Esophagus squamous epithelium (tissue), 5 donors: ENCODE measurements at places on chromosomes 2 and 18.

DNA sequence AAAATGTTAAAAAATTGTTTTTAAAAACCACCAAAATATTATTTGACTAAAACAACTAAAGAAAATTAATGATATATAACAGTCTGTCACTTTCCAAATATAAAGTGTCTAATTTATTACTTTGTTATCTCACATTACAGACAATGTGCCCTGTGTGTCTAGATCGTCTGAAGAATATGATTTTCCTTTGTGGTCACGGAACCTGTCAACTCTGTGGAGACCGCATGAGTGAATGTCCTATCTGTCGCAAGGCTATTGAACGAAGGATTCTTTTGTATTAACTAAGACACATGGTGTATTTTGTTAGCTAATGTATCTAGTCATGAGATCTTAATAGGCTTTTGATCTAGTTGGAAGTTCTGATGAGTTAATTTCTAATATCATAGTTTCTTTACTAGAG lies 123.8 kb downstream of the MIB1 start:
- no peak for DNase-seq

DNA sequence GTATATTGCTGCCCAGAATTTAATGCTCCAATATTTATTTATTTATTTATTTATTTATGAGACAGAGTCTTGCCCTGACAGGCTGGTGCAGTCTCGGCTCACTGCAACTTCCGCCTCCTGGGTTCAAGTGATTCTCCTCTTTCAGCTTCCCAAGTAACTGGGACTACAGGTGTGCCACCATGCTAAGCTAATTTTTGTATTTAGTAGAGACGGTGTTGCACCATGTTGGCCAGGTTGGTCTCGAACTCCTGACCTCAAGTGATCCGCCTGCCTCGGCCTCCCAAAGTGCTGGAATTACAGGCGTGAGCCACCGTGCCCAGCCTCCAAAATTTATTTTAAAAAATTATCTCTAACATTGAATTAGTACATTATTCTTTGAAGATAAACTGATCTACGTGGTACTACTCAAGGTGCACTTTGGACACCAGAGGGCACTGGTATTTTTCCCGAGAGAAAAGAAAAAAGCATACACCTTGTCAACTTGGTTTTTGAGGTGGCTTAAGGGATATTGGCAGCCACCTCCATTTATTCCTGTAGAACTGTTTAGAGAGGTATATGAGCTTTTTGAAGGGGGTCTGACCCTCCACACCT lies 1.4 kb upstream of the IDH1 start:
- DNase-seq = no peak

- DNase-seq = no peak
Measured at GRCh38 chr2:216651351-216651881, 18.2 kb downstream of the IGFBP2 start.

DNA sequence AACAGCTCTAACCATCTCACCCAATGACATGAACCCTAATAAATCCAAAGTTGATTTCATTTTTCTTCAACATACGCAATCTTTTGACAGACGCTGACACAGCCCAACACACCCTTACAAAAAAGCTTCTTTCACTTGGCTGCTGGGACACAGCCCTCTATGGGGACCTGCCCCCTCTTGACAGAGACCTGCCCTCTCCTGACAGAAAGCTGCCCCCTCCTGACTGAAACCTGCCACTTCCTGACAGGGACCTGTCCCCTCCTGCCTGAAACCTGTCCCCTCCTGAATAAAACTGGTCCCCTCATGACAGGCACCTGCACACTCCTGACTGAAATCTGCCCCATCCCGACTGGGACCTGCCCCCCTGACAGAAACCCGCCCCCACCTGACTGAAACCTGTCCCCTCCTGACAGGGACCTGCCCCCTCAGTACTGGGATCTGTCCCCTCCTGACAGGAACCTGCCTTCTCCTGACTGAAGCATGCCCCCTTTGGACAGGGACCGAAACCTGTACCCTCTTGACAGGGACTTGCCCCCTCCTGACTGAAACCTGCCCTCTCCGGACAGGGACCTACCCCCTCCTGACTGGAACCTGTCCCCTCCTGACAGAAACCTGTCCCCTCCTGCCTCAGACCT lies 87.9 kb downstream of the PXDN start:
- DNase-seq = no peak

DNA sequence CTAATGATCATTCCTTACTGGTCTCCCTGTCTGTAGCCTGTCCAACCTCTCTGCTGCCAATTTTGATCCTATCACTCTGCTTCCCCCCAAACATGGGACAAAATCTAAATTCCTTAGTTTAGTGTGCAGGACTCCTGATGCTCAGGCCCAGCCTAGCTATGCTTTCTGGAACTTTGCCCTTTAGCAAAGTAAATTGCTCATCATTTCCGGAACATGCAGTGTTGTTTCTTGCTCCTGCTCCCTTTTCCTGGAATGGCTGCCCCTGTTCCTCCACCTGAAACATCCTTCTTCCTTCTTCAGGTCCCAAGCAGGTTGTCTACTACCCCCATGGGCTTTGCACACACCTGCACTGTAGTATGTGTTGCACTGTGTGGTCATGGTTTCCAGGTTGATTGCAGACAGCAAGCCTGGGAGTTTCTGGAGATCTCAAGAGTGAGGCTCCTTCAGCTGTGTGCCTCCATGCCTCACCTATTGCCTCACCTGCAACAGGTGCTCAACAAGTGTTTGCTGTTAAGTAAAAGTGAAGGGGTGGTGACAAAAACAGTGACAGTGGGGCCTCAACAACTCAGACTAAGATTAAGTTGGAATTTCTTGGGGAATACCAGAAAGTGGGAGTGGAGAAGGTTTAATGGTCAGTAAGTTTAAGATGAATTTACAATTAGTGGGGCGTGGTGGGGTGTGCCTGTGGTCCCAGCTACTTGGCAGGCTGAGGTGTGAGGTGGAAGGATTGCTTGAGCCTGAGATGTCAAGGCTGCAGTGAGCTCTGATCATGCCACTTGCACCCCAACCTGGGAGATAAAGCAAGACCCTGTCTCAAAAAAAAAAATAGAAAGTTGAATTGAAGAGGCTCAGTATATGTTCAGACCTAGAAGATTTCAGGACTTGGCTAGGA lies 120.0 kb downstream of the DNAH6 start:
- no peak for DNase-seq

DNA sequence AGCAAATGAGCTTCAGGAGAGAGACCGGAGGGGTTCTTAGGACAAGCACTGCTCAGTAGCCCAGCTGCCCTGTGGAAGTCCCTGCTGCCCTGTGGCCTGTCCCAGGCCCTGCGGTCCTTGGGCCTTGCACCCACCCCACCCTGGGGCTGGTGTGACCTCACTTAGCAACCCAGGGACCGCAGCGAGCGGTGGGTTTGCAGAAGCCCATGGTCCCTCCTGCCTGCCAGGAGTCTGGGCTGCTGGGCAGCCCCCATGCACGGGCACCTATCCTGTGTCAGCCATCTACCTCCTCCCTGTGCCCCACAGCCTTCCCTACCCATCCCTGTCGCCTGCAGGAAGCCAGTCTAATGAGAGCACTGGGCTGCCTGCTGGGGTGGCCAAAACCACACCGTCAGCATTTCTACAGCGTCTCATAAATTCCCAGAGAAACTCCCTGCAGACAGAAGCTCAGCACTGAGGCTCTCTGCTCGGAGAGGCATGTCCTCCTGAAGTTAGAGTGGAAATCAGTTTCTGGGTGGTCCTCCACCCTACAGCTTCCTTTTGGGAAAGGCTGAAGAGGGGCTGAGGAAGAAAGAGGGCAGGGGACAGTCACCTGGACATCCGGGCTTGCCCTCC lies 231.1 kb upstream of the HS6ST1 start:
- DNase-seq = no peak

GRCh38 chr2:154740361-154740760 lies 41.9 kb downstream of the KCNJ3 start:
- no peak for DNase-seq

DNA sequence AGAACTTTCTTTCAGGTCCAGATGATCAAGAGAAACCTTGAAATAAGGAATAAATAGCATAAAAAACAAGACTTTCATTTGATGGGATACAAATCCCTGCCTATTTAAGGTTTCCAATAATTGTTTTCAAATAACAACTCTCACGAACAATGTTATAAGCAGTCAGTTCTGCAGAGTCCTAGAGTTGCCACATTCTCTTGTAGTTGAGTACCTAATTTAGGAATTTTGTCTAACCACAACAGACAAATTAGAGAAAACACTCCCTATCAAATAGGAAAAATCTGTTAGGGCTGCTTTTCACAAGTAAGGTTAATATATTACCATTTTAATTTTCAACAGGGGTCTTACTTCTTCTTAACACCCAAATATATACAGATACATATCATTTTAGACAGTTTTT lies 130.1 kb upstream of the CDH20 start:
- no peak for DNase-seq

GRCh38 chr18:424071-424661 lies 76.3 kb downstream of the COLEC12 start:
- DNase-seq = no peak

DNA sequence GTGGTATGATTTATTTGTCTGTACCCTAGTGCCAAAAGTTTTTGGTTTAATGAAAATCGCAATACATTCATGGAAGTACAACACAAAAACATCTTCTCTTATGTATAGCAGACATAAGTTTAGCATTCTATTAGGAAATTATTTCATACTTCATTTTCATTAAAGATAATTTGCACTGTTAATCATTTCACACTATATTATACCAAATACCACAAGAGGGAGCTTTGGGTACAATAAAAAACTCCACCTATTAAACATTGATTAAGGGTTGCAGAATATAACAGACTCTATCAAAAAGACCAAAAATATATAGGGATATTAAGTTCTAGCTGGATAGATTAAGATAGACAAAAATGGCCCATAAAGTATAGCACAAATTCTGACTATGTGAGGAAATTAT lies 79.0 kb downstream of the SLC66A3 start:
- no peak for DNase-seq

GRCh38 chr2:200425026-200425821 lies 84.6 kb downstream of the KCTD18 start:
- DNase-seq = no peak

- DNase-seq = no peak
Measured at GRCh38 chr2:24009367-24009679, 562 bp upstream of the MFSD2B start.

DNA sequence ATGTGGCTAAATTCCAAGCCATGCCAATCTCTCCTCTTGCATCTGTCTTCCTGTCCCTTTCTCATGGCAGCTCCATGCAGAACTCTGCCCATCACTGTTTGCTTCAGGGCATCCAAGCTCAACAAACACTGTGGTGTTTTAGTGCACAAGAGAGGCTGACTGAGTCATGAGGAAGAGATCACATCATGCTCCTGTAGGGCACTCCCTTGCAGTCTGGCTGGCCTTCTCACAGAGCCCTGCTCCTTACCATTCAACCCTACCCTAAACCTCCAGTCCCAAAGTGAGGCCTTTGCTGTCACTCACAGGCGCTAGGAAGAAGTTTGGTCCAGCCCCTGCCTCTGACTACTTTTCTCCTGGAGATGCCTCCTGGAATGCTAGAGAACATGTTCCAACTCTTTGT lies 194.0 kb downstream of the LRATD1 start:
- DNase-seq = no peak

DNA sequence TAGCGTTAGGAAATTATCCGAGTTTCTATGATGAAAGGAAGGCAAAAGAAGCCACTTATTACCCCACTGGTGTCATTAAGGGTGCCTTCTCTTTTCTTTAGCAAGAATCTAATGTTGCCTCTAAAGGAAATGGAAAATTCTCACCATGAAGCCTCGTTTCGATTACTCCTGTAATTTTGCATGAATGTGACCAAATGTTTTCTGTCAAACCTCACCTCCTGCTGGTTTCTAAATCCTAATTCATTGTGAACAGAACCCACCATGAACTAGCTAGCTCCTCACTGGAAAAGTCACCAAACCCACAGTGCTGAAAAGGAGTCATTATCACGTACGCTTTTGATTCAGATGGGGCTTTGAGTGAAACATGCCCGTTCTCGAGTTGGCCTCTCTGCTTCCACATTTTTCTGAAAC lies 119.9 kb downstream of the COPS8 start:
- DNase-seq = no peak

GRCh38 chr2:120461546-120462537 lies 115.9 kb downstream of the INHBB start:
- DNase-seq = no peak

DNA sequence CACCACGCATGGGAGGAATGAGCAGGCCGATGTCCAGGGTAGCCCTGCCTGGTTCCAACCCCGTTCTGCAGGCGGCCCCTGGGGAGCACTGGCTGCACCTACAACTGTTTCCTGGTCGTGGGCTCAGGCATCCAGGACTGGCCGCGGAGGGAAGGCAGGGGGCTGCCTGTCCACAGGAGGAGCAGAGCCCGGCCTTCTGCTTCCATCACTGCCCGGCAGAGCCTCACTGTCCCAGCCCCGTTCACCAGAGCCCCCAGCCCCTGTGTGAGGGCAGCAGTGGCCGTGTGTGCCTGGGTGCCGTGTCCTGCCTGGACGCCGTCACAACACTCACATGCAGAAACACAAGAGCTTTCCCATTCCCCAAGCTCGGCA lies 56.2 kb downstream of the KCNG2 start:
- DNase-seq = no peak

- DNase-seq = no peak
Measured at GRCh38 chr2:155442088-155442487, 743.6 kb downstream of the KCNJ3 start.

DNA sequence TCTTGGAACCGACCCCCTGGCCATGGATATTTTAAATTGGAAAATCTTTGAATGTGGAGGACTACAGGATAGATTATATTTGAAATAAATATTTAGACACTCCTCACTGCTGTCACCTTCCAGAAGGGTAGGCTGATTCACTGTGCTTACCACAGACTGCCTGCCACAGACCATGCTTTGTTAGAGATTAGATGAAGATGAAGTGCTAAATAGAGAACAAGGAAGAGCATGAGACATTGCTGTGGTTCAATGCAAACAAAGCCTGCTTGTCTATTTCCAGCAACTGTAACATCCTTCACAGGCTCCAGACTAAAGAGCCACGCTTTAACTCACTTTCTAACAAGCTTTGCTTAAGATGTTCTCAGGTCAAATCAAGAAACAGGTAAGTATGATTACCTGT lies 81.0 kb upstream of the TMEM17 start:
- no peak for DNase-seq

DNA sequence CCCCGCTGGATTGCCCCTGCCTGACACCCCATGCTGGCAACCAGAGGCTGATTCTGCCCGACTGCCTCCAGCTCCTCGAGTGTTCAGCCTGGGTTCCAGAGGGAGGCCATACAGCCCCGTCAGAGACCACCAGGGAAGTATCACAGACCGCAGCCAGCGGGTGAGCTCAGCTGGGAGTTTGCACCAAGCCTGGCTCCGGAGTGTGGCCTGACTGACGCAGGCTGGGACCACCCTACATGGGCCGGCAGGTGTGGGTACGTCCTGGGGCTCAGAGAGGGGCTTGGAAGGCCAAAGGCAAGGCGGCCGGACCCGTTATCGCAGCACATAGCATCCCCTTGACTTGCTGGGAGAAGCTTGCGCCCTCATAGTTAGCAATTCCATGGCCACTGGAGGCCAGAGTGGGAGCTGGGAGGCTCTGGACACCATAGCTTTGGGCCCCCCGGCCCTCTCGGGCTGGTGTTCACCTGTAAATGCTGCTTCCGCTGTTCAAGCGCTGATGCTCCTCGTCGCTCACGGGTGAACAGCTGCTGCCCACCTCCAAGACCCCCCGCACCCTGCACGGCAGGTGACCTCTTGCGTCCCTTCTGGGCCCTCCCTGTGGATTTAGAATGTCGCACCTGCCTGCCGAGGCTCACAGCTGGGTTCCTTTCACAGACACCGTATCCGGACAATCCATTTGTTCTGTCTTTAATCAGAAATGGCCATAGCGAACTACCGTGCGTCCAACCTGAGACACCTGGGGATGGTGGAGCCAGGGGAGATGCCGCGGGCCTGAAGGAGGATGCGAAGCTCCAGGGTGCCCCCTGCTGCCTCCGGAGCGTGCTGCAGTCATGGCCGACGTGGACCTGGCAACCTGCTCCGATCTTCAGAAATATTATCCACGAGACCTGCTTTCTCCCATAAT lies 31.2 kb upstream of the SLC66A3 start:
- DNase-seq = no peak
